ENCODE measurements at places on chromosomes 13 and 19.

GRCh38 chr13:95356916-95357315 is 55.7 kb upstream of the ABCC4 start:
- DNase-seq: no peak

DNA sequence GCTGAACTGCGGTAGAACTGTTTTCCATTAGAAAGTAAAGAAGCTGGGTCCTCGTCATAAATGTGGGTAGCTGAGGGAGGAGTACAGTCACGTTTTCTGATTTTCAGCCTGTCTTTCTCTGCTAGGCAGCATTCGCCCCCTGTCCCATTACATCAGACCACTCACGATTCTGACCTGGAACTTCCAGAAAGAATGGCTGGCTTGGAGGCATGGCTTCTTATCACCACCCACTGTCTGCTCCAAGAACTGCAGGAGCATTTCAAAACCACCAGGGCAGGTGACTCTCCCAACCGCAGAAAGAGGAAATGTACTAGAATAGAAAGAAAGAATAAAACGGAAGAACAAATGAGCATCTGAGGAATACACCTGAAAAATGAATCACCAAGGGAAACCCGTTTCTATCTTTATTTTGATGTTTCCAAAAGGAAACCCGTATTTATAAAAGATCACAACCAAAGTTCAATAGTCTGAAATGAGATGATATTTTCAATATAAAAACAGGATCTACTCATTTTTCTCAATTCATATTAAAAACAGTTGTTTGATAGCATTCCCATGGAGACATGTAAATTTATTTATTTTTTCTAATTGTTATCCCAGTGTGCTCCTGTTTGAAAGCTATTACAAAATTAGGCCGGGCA is 22.1 kb upstream of the POMP start:
- no peak for DNase-seq

GRCh38 chr13:112144616-112145550 is 77.9 kb downstream of the SOX1 start:
- DNase-seq: no peak

DNA sequence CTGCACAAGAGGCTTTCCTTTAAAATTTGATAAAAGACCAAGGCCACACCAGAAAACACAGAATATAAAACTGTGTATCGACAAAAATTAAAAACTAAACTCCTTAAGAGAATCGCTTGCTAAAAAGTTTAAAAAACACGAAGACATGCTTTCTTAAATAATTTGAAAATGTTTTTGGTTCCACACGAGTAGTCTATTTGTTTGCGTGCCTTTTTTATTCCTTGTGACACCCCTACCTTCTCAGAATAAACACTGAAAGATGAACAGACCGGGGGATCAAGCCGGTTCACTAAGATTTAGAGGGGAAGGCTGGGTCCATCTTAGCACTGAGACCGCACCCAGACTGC is 256.4 kb upstream of the STARD13 start:
- no peak for DNase-seq

DNA sequence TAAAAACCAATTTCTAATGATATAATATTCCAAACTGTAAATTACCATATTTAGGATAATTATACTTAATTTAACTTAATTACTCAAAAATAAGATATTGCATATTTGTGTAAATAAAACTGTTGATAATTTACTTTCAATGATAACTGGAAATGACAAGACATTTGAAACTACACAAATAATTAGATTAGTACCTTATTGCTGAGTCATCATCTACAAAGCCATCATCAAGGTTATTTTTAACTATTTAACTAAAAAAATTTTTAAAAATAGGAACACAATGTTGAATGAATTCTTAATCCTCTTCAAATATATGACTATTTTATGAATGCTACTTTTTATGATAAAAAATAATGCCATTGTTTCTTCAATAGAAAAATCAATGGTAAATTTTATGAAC is 364.3 kb downstream of the SLITRK6 start:
- no peak for DNase-seq
